Hepatocyte (in vitro differentiated cells): ENCODE measurements at places on chromosomes 13 and 19.

GRCh38 chr19:43501661-43502418, 2.7 kb downstream of the PHLDB3 start:
- H3K27ac ChIP-seq, result no peak overlapping the region
- no peaks in the 10 kb centered on the region for H3K27me3 ChIP-seq
- peaks cover 23% of the 10 kb centered on the region for H3K4me1 ChIP-seq

DNA sequence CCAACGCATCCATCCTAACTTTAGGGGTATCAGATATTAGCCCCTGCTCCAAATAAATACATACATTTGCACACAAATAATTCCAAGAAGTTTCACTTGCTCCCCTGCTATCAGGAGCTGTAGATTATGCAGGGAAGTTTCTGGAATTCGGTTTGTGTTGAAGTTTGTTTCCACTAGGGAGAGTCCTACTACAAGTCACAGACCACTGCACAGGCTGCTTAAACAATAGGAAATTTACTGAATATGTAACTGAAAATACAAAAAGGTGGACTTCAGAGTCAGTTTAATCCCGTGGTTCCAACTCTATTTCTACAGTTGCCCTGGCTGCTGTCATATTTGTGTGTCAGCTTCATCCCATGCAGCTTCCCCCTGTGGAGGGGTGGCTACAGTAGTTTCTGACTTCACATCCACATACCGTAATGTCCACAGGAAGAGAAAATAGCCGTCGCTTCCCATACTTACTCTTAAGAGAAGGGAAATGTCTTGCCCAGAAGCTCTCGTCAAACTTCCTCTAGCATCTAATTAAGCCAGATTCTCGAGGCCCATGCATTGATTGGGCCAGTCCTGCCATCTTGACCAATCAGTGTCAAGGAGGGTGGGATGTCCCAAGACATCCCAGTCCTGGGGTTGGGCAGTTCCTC, 286.6 kb downstream of the COG6 start:
- H3K4me3 ChIP-seq, result no peak overlapping the region
- H3K27ac ChIP-seq, result no peak overlapping the region
- H3K4me1 ChIP-seq, result no peaks in the 10 kb centered on the region

DNA sequence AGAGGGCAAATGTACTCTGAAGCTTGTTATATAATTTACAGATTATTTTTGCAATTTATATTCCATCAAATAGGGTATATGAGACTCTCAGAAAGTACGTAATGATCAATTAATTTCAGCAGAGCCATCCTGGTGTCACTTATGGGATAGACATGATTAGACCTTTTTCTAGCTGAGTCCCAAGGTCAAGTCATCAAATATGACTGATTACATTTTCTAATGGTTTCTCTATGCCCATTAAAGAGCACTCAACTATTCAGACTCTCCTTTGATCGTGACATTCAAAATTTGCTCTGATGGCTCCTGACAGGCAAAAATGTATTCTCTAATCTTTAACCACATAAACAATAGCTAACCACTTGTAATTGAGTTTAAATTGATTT, 469.2 kb downstream of the COG6 start:
- H3K27ac ChIP-seq, result no peak overlapping the region
- H3K36me3 ChIP-seq, result no peaks in the 10 kb centered on the region
- H3K27me3 ChIP-seq, result no peaks in the 10 kb centered on the region
- no peak for DNase-seq

DNA sequence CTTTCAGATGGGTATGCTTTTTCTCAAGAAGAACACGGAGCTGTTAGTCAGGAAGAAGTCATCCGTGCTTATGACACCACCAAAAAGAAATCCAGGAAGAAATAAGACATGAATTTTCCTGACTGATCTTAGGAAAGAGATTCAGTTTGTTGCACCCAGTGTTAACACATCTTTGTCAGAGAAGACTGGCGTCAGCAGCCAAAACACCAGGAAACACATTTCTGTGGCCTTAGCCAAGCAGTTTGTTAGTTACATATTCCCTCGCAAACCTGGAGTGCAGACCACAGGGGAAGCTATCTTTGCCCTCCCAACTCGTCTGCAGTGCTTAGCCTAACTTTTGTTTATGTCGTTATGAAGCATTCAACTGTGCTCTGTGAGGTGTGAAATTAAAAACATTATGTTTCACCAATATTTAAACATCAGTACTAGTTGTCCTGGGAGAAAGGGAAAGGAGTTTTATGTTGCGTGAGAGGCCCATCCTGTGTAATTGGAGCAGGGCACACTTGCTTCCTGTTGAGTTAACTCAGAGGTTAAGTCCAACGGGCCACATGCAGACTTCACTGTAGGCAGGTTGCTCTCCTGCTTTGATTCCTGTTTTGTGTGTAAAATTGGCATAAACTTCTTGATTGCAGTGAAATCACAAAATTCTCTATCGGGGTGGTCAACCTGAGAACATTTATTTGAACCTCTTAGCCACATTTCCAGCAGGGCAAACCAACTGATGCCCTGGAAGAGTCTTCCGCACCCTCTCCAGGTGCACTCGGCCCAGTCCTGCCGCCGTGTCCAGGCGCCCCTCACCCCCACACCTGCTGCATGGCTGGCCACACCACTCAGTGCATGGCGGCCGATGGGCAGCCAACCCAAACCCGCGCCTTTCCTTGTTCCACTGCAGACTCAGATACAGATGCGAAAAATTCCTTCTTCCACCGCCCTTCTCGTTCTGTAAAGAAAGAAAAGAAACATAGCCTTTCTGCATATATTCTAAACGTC, 31.6 kb downstream of the SHISA2 start:
- no peak overlapping the region for H3K4me3 ChIP-seq
- no peaks in the 10 kb centered on the region for H3K27me3 ChIP-seq
- no peak overlapping the region for H3K27ac ChIP-seq
- DNase-seq, result no peak
- no peaks in the 10 kb centered on the region for H3K36me3 ChIP-seq

DNA sequence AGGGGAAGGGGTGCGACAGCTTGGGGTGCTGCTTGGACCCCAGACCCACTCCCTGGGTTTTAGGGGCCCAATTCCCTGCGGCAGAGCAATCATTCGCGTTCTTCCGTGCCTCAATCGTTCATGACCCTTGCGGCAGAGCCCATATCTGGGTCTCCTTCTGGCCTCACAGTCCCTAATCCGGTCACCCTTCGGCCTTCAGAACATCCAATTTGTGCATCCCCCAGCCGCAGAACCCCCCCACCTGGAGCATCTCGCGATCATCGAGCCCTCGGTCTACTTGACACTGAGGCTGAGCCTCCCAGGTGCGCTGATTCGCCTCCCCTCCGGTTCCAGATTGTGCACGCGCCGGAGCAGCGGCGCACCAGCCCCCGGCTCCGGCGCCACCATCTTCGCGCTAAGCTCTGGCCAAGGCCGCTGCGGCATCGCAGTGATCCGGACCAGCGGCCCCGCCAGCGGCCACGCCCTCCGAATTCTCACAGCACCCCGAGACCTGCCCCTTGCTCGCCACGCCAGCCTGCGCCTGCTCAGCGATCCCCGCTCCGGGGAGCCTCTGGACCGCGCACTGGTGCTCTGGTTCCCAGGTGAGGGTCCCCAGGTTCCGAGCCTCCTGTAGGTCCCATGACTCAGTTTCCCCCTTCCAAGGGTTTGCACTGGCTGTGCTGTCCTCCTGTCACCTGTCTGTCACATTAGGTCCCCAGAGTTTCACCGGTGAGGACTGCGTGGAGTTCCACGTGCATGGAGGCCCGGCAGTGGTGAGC, 501 bp downstream of the GTPBP3 start:
- DNase-seq, result no peak
- H3K4me1 ChIP-seq, result peaks cover 16% of the 10 kb centered on the region
- no peaks in the 10 kb centered on the region for H3K36me3 ChIP-seq
- H3K27me3 ChIP-seq, result no peaks in the 10 kb centered on the region

DNA sequence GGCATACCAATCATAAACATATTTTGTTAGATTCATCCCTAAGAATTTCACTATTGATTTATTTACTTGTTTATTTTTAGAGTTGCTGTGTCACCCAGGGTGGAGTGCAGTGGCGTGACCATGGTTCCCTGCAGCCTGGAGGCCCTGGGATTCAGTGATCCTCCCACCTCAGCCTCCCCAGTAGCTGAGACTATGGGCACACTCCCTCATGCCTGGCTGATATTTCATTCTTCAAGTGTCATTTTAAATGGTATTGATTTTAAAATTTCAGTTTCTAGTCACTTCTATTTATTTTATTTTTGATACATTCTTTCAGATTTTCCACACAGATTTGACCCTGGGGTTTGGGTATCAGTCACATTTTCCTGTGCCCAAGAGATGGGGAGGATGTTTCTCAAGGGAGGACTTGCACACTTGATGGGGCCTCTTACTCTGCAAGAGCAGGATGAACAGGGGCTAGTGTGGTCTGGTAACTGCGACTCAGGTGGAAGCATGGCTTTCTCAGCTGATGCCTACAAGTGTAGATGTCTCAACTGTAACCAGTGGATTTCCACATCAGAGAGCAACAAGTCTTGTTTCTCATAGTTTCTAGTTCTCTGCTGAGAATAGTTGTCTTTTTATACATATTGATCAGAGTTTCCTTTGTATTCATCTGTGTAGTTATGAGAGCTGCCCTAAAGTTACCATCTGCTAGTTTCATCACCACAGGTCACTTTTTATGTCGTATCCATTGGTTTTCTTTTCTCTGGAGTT, 40.2 kb downstream of the CCNE1 start:
- H3K36me3 ChIP-seq, result no peaks in the 10 kb centered on the region
- DNase-seq, result no peak
- H3K4me1 ChIP-seq, result peaks cover 4% of the 10 kb centered on the region
- no peaks in the 10 kb centered on the region for H3K27me3 ChIP-seq
- H3K27ac ChIP-seq, result no peak overlapping the region
- no peak overlapping the region for H3K4me3 ChIP-seq

GRCh38 chr13:43289470-43290255, 266.3 kb downstream of the DNAJC15 start:
- no peak for DNase-seq
- no peaks in the 10 kb centered on the region for H3K27me3 ChIP-seq
- no peak overlapping the region for H3K4me3 ChIP-seq
- no peaks in the 10 kb centered on the region for H3K4me1 ChIP-seq

DNA sequence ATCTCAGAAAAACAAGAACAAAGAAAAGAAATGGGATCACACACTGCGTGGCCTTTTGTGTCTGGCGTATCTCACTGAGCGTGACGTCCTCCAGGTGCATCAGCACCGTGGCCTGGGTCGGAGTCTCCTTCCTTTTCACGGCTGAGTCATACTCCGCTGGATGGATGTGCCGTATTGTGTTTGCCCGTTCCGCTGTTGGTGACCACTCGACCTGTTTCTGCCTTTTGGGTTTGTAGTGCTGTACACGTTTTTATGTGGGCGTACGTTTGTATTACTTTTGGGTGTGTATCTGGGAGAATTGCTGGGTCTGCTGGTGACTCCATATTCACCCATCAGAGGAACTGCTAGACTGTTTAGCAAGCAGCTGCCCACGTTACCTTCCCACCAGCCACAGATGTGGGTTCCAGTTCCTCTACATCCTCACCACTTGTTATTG, 11.4 kb downstream of the ARID3A start:
- no peak overlapping the region for H3K4me3 ChIP-seq
- DNase-seq, result no peak
- H3K4me1 ChIP-seq, result peaks cover 54% of the 10 kb centered on the region
- H3K27me3 ChIP-seq, result no peaks in the 10 kb centered on the region
- no peaks in the 10 kb centered on the region for H3K36me3 ChIP-seq
- no peak overlapping the region for H3K27ac ChIP-seq

GRCh38 chr19:44476559-44477408, 23.5 kb downstream of the ZNF180 start:
- no peak for DNase-seq
- peaks cover 60% of the 10 kb centered on the region for H3K36me3 ChIP-seq
- H3K27ac ChIP-seq, result no peak overlapping the region
- H3K27me3 ChIP-seq, result no peaks in the 10 kb centered on the region
- no peaks in the 10 kb centered on the region for H3K4me1 ChIP-seq
- peak overlapping the region; percentile 4 for H3K4me3 ChIP-seq

- no peaks in the 10 kb centered on the region for H3K27me3 ChIP-seq
- DNase-seq, result no peak
- H3K4me3 ChIP-seq, result no peak overlapping the region
- no peaks in the 10 kb centered on the region for H3K36me3 ChIP-seq
Observed at GRCh38 chr13:71831716-71832115, 35.3 kb downstream of the DACH1 start.

GRCh38 chr13:79786176-79786575, 305.2 kb downstream of the NDFIP2 start:
- H3K27ac ChIP-seq, result no peak overlapping the region
- H3K4me1 ChIP-seq, result peaks cover 18% of the 10 kb centered on the region
- no peak for DNase-seq
- no peak overlapping the region for H3K4me3 ChIP-seq
- no peaks in the 10 kb centered on the region for H3K27me3 ChIP-seq

- H3K27ac ChIP-seq, result peak overlapping the region; percentile 94
- peak overlapping the region; percentile 76 for H3K4me3 ChIP-seq
- H3K36me3 ChIP-seq, result no peaks in the 10 kb centered on the region
Observed at GRCh38 chr13:106917024-106917571, 349.2 kb upstream of the ARGLU1 start.

- H3K4me3 ChIP-seq, result no peak overlapping the region
- no peaks in the 10 kb centered on the region for H3K27me3 ChIP-seq
- H3K4me1 ChIP-seq, result no peaks in the 10 kb centered on the region
- no peak for DNase-seq
Observed at GRCh38 chr13:113329656-113330312, 32.7 kb downstream of the LAMP1 start.

GRCh38 chr13:23794267-23795161, 94.7 kb downstream of the MIPEP start:
- H3K4me3 ChIP-seq, result no peak overlapping the region
- peaks cover 18% of the 10 kb centered on the region for H3K4me1 ChIP-seq
- peak overlapping the region; percentile 40 for H3K27ac ChIP-seq
- no peak for DNase-seq

GRCh38 chr19:41694831-41695635, 7.0 kb upstream of the CEACAM7 start:
- no peaks in the 10 kb centered on the region for H3K27me3 ChIP-seq
- no peaks in the 10 kb centered on the region for H3K4me1 ChIP-seq
- no peak for DNase-seq
- no peaks in the 10 kb centered on the region for H3K36me3 ChIP-seq
- H3K27ac ChIP-seq, result no peak overlapping the region

GRCh38 chr13:79295906-79296706, 109.9 kb downstream of the RBM26 start:
- peak; percentile 19 for DNase-seq
- no peaks in the 10 kb centered on the region for H3K27me3 ChIP-seq
- H3K27ac ChIP-seq, result no peak overlapping the region
- no peak overlapping the region for H3K4me3 ChIP-seq

GRCh38 chr13:99459099-99459850, 42.0 kb upstream of the TM9SF2 start:
- peaks cover 7% of the 10 kb centered on the region for H3K4me1 ChIP-seq
- H3K36me3 ChIP-seq, result no peaks in the 10 kb centered on the region
- no peaks in the 10 kb centered on the region for H3K27me3 ChIP-seq

- H3K4me3 ChIP-seq, result no peak overlapping the region
- H3K36me3 ChIP-seq, result peaks cover 4% of the 10 kb centered on the region
- no peak overlapping the region for H3K27ac ChIP-seq
Observed at GRCh38 chr19:50043967-50044366, 18.2 kb downstream of the ZNF473 start.

DNA sequence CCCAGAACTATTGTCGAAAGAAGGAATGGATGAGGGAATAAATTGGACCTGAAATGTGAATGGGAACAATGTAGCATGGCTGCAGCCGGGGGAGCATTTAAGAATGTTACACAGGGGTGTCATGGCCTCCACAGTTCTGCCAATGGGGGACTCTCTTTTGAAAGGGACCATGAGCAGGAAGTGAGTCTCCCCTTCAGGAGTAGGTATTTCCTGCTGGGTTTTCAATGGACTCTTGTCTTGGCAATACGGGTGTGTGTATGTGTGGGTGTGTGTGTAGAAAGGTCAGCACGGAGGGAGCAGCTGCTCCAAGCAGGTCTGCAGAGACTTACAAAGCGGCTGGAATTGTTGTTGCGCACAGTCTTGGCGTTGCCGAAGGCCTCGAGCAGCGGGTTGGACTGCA, 24.4 kb downstream of the MYO1F start:
- H3K27me3 ChIP-seq, result no peaks in the 10 kb centered on the region
- H3K27ac ChIP-seq, result no peak overlapping the region
- H3K36me3 ChIP-seq, result no peaks in the 10 kb centered on the region
- no peak overlapping the region for H3K4me3 ChIP-seq
